ENCODE measurements at places on chromosomes 7 and 10. TPM values are rescaled to one million over a fixed set of nuclear protein-coding genes. Genes with fewer than 3 reads are reported as not detected.
A peak's percentile ranks its signal among the peaks of the same experiment; 100 is the strongest.

GRCh38 chr10:77149001-77149400 lies 488.6 kb downstream of the KCNMA1 start:
- H3K4me3 ChIP-seq: no peak overlapping the region
- H3K4me1 ChIP-seq: no peaks in the 10 kb centered on the region
- no peaks in the 10 kb centered on the region for H3K36me3 ChIP-seq
- DNase-seq: no peak
- H3K27me3 ChIP-seq: no peaks in the 10 kb centered on the region
- no peak overlapping the region for H3K27ac ChIP-seq

GRCh38 chr7:22121702-22122474 lies 176.2 kb upstream of the CDCA7L start:
- peaks cover 3% of the 10 kb centered on the region for H3K36me3 ChIP-seq
- DNase-seq: no peak
- H3K4me1 ChIP-seq: no peaks in the 10 kb centered on the region
- no peak overlapping the region for H3K4me3 ChIP-seq
- H3K27me3 ChIP-seq: no peaks in the 10 kb centered on the region

- peak overlapping the region; percentile 5 for H3K27ac ChIP-seq
- H3K36me3 ChIP-seq: no peaks in the 10 kb centered on the region
- peaks cover 27% of the 10 kb centered on the region for H3K4me1 ChIP-seq
- H3K27me3 ChIP-seq: no peaks in the 10 kb centered on the region
- H3K4me3 ChIP-seq: no peak overlapping the region
These were observed 117.7 kb downstream of the CCNY start for GRCh38 chr10:35453855-35454532.

DNA sequence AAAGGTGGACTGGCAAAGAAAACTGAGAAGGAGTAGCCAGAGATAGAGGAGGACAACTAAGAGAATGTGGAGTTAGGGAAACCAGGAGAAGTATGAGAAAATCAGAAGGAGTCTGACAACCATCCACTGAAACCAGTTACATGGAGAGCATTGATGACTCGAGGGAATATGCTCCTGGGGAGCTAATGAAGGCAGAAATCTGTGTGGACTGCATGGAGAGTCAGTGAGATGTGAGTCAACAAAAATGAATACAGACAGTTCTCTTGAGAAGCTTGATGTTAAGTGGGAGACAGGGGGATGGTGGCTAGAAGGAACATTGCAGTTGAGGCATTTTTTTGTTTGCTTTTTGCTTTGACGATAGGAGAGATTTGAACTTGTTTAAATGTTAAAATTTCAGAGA lies 34.3 kb upstream of the ZNF32 start:
- no peaks in the 10 kb centered on the region for H3K36me3 ChIP-seq
- no peak for DNase-seq
- H3K4me1 ChIP-seq: no peaks in the 10 kb centered on the region
- no peak overlapping the region for H3K4me3 ChIP-seq

DNA sequence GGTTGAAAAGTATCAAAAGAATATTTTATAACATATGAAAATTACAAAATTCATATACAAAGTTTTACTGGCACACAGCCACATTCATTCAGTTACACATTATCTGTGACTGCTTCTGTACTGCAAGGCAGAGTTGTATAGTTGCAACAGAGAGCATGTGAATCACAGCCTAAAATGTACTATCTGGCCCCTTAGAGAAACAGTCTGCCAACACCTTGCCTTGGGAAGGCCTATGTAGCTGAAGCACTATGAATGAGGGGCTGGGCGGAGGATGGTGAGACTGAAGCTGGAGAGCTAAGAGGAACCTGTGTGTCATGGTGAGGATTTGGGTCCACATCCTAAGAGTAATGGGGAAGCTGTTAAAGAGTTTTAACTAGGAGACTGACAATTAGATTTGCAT lies 35.7 kb downstream of the PDZD8 start:
- no peak for DNase-seq
- H3K27me3 ChIP-seq: no peaks in the 10 kb centered on the region
- H3K4me1 ChIP-seq: no peaks in the 10 kb centered on the region
- no peaks in the 10 kb centered on the region for H3K36me3 ChIP-seq
- H3K4me3 ChIP-seq: no peak overlapping the region

- no peaks in the 10 kb centered on the region for H3K4me1 ChIP-seq
- no peak overlapping the region for H3K27ac ChIP-seq
- no peak for DNase-seq
- H3K4me3 ChIP-seq: no peak overlapping the region
- H3K27me3 ChIP-seq: no peaks in the 10 kb centered on the region
These were observed 107.7 kb downstream of the SEPTIN7 start for GRCh38 chr7:35908331-35909216.

DNA sequence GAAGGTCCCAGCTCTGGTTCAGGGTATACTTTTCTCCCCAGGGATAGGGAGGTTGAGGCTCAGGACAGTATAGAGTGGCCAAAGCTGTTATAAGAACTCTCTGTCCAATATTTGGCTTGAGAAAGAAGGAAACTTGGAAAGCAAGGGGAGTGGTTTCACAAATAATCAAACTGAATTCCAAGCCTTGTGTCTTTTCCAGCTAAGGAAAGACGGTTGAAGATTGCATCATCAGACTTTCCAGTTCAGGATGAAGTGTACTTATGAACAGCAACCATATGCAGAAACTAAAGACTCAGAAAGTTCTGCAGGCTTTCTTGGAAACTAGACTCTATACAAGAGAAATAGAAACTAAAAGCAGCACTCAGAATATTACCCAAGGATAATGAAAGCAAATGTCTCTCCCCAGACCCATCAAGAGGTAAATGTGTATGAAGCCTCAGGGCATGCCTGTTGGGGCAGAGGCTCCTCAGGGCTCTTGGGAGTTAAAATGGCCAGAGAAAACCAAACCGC lies 46.4 kb downstream of the RAMP3 start:
- H3K4me1 ChIP-seq: no peaks in the 10 kb centered on the region
- H3K4me3 ChIP-seq: no peak overlapping the region
- no peak overlapping the region for H3K27ac ChIP-seq
- no peaks in the 10 kb centered on the region for H3K36me3 ChIP-seq
- no peak for DNase-seq
- H3K27me3 ChIP-seq: no peaks in the 10 kb centered on the region

DNA sequence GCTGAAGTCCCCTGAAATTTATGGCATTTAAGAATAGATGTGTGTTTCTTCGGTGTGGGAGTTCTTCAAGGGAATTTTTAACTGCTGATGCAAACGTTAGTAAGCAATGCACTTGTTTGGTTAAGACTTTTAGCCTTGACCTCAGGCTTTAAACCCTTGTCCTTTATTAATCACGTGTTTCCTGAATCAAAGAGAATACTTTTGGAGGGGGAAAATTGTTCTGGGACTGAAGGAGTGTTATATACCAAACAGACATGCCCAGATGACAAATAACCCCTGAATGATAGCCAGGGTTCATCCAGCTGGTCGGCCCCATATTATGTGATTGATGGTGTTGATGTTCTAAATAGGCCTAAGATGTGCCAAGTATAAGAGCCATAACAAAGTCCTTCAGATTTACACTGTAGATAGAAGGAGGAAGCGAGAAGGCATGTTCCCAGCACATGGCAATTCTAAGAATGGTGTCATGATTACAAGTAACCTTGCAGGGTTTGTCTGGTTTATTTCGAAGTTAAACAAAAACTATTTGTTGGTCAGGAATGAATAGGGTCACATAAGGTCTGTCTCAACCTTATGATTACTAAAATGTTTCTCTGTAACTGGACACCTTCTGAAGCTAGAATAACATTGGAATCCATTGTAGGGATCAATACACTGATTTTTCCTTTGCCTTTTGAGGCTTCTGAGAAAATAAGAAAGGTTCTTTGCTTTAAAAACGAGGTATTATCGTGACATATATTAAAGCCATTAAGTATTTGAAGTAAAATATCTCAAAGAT lies 124.2 kb upstream of the SEM1 start:
- no peak for DNase-seq
- H3K4me1 ChIP-seq: no peaks in the 10 kb centered on the region
- no peaks in the 10 kb centered on the region for H3K36me3 ChIP-seq
- no peak overlapping the region for H3K4me3 ChIP-seq
- H3K27me3 ChIP-seq: no peaks in the 10 kb centered on the region

DNA sequence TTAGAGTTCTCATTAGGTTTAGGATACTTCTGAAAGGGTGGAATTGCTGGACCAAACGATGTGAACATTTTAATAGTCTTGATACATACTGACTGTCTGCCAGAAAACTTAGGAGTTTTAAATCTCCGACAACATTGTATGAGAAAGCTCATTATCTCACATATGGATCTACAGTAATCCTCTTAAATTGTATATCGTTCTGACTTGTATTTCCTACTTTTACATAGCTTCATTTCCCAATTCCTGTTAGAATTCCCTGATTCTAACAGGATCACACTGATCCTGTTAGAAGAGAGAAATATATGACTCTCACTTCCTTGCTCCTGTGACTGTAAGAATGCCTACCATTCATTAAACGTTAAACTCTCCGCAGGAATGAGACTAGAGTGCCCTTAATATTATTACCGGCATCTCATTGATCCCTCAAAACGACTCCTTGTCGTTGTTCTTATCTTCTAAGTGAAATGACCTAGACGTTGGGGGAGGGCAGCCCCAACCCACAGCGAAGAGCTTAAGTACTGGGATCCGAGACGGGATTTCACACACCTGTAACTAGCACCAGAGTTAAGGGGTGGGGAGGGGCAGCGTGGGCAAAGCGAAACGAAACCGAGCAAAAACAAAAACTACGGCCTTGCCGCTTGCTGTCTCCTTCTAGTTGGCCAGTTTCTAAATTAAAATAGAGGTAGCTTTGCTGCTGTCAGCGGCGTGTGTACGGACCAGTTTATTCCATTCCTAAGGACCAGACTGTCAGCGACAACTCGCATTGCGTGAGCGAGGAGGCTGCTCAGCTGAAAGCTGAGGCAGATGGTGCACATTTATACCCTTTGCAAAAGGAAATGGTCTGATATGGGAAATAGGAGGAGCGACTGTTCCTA lies 678 bp upstream of the TMEM106B start:
- no peaks in the 10 kb centered on the region for H3K36me3 ChIP-seq
- H3K27ac ChIP-seq: peak overlapping the region; percentile 100
- H3K4me1 ChIP-seq: no peaks in the 10 kb centered on the region
- peak overlapping the region; percentile 100 for H3K4me3 ChIP-seq
- DNase-seq: no peak

GRCh38 chr10:102245932-102246251 lies 560 bp downstream of the GBF1 start:
- DNase-seq: no peak
- H3K4me3 ChIP-seq: peak overlapping the region; percentile 91
- peaks cover 13% of the 10 kb centered on the region for H3K4me1 ChIP-seq
- H3K27me3 ChIP-seq: no peaks in the 10 kb centered on the region

- H3K36me3 ChIP-seq: no peaks in the 10 kb centered on the region
- no peak for DNase-seq
- H3K4me3 ChIP-seq: no peak overlapping the region
- H3K27ac ChIP-seq: no peak overlapping the region
These were observed 37.4 kb downstream of the VKORC1L1 start for GRCh38 chr7:65910237-65910636.

DNA sequence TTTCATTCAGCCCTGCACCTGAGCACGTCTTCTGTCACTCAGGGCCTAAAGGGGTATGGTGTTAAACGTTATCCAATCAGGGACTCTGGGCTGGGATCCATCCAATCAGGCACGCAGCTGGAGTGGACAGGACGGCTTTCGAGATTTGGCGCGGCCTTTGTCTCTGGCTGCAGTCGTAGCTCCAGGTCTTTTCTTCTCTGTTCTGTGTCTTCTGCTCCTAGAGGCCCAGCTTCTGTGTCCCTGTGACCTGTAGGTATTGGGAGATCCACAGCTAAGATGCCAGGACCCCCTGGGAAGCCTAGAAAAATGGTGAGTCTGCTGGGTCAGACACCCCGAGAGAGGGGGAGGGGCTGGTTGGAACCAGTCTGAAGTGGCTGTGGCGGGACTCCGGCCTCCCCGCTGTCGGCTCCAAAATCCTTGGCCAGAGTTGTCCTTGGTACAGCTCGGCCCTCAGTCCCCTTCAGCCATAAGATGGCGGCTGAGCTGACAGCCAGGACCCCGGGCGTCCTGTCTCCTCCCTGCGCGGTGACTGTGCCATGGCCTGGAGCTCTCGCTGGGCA lies 11.7 kb upstream of the ZNF680 start:
- DNase-seq: peak; percentile 86
- no peaks in the 10 kb centered on the region for H3K36me3 ChIP-seq
- H3K27ac ChIP-seq: no peak overlapping the region
- no peaks in the 10 kb centered on the region for H3K4me1 ChIP-seq

GRCh38 chr7:116438267-116438666 lies 61.3 kb upstream of the CAV2 start:
- H3K4me3 ChIP-seq: no peak overlapping the region
- H3K36me3 ChIP-seq: no peaks in the 10 kb centered on the region
- H3K27me3 ChIP-seq: no peaks in the 10 kb centered on the region
- no peak for DNase-seq
- no peak overlapping the region for H3K27ac ChIP-seq

GRCh38 chr10:71837098-71837827 lies 13.8 kb downstream of the PSAP start:
- H3K36me3 ChIP-seq: no peaks in the 10 kb centered on the region
- H3K27ac ChIP-seq: peak overlapping the region; percentile 91
- H3K27me3 ChIP-seq: no peaks in the 10 kb centered on the region

GRCh38 chr10:1462994-1463633 lies 274.2 kb downstream of the ADARB2 start:
- no peak for DNase-seq
- H3K27me3 ChIP-seq: no peaks in the 10 kb centered on the region
- no peak overlapping the region for H3K27ac ChIP-seq
- H3K4me1 ChIP-seq: no peaks in the 10 kb centered on the region
- no peak overlapping the region for H3K4me3 ChIP-seq
- no peaks in the 10 kb centered on the region for H3K36me3 ChIP-seq

TSPAN33 gene
- 54.9 TPM for total RNA-seq

AFAP1L2 gene
- 24.0 TPM for total RNA-seq

DOCK4 gene
- 38.9 TPM for total RNA-seq

NKX2-3 gene
- not detected for total RNA-seq

GTF2IRD2 gene
- 32.4 TPM for total RNA-seq

PHF14 gene
- 31.7 TPM for total RNA-seq

CCDC146 gene
- 15.4 TPM for total RNA-seq

GTPBP10 gene
- 31.8 TPM for total RNA-seq

SPDYE11 gene
- not detected for total RNA-seq

LIPJ gene
- total RNA-seq: not detected

TUBAL3 gene
- total RNA-seq: 0.44 TPM

EGR2 gene
- 1.6 TPM for total RNA-seq
